Posterior vena cava (tissue), 2 donors: ENCODE measurements at places on chromosomes 6 and 20. TPM values are rescaled to one million over a fixed set of nuclear protein-coding genes. Genes with fewer than 3 reads are reported as not detected.

The RGS17 gene
- total RNA-seq = 0.62 TPM

The SDC4 gene
- 104 TPM for total RNA-seq

The SMOC2 gene
- 77.6 TPM for total RNA-seq

The PPIL1 gene
- total RNA-seq = 20.3 TPM

The LEMD2 gene
- 38.0 TPM for total RNA-seq

The ADTRP gene
- 1.2 TPM for total RNA-seq

- no peak for DNase-seq
Observed at GRCh38 chr6:15305496-15305895, 59.6 kb downstream of the JARID2 start.

DNA sequence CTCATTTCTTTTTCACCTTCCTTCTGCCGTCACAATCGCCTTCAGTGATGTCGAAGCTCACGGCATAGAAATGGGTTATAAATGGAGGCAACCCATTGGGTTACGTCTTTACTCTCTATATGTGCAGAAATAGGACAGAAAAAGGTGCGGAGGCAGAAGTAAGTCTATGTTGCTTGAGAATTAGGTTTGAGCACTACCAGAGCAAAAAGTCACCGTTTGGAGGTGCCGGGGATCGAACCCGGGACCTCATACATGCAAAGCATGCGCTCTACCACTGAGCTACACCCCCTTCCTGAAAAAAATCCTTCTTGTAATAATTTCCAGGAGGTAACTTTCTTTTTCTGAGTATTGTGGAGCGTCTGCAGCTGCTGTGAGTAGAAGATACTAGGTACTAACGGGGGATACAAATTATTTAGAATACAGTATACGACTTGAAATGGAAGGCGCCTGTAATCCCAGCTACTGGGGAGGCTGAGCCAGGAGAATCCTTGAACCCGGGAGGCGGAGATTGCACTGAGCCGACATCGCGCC, 134.2 kb downstream of the TRIM27 start:
- DNase-seq = no peak

DNA sequence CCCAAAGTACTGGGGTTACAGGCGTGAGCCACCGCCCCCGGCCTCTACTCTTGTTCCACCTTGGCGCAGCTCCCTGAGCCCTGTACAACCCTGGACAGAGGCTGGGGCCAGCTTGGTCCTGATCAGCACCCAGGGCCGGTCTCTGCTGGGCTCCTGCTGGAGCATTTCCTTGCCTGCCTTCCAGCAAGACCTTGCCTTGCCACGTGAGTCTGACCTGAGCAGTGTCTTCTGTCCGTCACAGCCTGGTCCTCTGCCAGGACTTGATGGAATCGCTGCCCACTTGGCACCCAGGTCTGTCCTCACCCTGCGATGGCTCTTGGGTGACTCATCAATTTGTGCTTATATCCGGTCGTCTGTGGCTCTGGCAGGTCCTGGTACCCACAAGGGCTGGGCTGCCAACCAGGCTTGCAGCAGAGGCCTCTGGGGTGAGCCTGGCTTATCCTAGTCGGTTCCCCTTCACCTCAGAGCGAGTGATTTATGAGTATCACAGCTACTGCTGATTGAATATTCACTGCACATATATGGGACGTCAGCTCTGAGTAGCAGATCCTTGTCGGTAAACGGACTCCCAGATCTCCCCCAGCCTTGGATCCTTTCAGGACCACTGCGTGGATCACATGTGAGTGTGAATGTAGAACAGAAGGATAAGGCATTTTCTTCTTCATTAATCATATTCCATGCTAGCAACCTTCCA, 10.1 kb upstream of the SULF2 start:
- DNase-seq = no peak

- DNase-seq = no peak
Observed at GRCh38 chr6:125194941-125195340, 41.4 kb downstream of the TPD52L1 start.

- DNase-seq = peak; percentile 26
Observed at GRCh38 chr20:1331801-1332453, 3.0 kb upstream of the SDCBP2 start.

- no peak for DNase-seq
Observed at GRCh38 chr6:73985891-73986290, 289.9 kb downstream of the CD109 start.

GRCh38 chr6:1726341-1726768, 116.6 kb downstream of the FOXC1 start:
- no peak for DNase-seq

GRCh38 chr20:58135441-58136148, 92.9 kb downstream of the ANKRD60 start:
- DNase-seq = no peak

GRCh38 chr6:1608222-1609040, 1.3 kb upstream of the FOXC1 start:
- DNase-seq = no peak
